ENCODE measurements at places on chromosomes 4 and X.

DNA sequence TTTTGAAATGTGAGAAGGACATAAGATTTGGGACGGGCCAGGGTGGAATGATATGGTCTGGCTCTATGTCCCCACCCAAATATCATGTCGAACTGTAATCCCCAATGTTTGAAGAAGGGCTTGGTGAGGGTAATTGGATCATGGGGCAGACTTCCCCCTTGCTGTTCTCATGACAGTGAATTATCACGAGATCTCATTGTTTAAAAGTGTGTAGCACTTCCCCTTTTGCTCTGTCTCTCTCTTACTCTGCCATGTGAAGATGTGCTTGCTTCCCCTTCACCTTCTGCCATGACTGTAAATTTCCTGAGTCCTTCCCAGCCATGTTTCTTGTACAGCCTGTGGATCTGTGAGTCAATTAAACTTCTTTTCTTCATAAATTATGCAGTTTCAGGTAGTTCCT, 17.5 kb downstream of the MTMR8 start:
- DNase-seq = no peak

- DNase-seq = no peak
These were observed 129.8 kb downstream of the SLC7A11 start for GRCh38 chr4:138112389-138112788.

DNA sequence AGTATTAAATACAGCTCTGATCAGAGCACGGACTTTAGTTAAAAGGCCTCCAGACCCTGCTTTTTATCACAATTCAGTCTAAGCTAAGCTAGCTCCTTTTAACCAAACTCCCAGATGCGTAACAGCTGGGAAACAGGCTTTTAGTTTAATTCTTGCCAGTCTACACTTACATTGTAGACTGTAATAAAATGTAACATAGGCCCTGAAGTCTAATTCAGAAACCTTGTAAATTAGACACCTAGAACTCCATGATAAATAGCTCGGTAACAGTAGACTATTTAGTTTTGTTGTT, 20.1 kb downstream of the FBXO8 start:
- no peak for DNase-seq

DNA sequence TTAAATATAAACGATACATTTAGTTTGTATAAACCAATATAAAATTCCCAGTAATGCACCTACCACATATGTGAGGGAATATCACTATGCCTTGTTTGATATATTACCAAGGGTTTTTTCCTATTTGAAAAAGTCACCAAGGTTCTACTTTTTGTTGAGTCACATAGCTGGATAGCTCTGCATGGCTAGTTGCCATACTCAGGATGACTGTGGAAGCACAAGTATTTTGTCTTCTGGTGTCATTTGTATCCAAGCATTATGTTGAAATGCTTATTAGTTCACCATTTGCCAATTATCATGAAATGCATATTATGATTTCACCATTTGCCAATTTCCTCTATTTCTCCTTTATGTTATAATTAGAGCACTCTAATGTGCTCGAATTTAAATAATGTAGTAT, 162.7 kb upstream of the TTC29 start:
- no peak for DNase-seq

- no peak for DNase-seq
These were observed 69.4 kb downstream of the DCTD start for GRCh38 chr4:182847576-182848450.

DNA sequence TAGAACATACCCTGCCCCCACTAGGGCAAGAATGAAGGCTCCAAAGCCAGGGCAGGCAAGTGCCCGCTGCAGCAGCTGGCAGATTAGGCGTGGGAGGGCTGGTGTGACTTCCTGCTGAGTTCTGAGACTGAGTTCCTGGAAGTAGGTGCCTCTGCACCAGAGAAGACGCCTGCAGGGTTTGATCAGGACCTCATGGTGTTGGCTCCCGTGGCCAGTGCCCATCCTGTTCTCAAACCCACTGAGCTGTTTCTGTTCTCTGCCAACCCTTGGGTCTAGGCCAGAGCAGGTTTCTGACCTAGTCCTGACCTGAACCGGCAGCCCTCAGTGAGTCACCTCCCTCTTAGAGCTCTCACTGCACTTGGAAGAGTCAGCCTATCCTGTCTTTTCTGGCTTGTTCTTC, 220.7 kb downstream of the HS6ST2 start:
- peak; percentile 18 for DNase-seq

GRCh38 chrX:103248553-103248952, 6.4 kb downstream of the TCEAL8 start:
- no peak for DNase-seq

DNA sequence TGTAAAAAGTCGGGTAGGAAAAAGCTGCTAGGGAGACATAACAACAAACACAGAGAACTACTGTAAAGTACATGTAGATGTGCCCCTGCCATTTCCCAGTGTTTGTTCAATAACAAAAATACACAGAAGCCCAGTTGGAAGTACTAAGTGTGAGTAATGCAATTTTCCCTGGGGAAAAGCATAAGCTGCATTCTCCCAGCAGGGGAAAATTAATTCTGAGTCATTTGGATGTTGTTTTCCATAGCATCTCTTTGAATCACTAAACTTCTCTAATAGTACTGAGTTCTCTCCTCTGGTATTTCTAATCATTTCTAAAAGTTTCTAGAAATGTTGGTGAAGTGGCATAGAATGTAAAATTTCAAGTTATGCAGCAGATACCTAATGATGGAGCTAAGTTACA, 1114.9 kb downstream of the C4orf33 start:
- DNase-seq = no peak

- DNase-seq = no peak
These were observed 52.0 kb upstream of the WDR17 start for GRCh38 chr4:176013476-176014247.

- no peak for DNase-seq
These were observed 109.3 kb upstream of the TBC1D9 start for GRCh38 chr4:140865253-140866217.

- DNase-seq = no peak
These were observed 12.5 kb upstream of the CXCL13 start for GRCh38 chr4:77593101-77593500.

- no peak for DNase-seq
These were observed 42.8 kb downstream of the SHISA3 start for GRCh38 chr4:42440083-42440482.

DNA sequence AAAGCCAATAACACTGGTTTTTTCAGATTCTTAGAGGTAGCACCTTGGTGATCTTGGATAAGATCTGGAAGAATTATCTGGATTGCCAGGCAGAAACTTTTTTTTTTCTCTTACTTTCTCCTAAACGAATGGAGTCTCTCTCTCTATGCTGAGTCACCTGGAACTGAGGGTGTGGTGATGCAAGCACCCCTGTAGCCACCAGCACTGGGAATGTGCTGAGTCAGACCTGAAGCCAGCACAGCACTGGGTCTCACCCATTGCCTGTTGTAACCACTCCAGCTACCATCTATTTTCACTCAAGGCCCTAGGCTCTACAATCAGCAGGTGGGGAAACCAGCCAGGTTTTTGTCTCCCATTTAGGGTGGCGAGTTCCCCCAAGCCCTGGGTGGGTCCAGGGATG, 923.8 kb downstream of the RAPGEF2 start:
- no peak for DNase-seq

- no peak for DNase-seq
These were observed 188.0 kb downstream of the STIM2 start for GRCh38 chr4:27048429-27049238.

DNA sequence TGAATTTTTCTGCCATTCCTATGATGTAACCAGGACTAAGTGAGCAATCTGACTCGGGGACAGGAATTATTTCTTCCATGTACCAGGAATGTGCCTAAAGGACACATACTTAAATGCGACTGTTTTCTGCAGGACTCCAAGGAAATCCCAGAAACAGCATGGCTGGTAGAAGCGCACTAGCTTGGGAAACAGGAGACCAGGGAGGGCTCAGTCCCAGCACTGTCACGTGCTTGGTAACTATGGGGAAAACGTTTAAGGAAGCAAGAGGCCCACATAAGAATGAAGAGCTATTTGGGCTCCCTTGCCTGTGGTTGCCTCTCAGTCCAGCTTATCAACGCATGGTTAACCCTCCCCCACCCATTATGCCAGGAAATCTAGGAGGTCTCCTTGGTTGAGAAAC, 19.6 kb downstream of the MPP1 start:
- DNase-seq = no peak

DNA sequence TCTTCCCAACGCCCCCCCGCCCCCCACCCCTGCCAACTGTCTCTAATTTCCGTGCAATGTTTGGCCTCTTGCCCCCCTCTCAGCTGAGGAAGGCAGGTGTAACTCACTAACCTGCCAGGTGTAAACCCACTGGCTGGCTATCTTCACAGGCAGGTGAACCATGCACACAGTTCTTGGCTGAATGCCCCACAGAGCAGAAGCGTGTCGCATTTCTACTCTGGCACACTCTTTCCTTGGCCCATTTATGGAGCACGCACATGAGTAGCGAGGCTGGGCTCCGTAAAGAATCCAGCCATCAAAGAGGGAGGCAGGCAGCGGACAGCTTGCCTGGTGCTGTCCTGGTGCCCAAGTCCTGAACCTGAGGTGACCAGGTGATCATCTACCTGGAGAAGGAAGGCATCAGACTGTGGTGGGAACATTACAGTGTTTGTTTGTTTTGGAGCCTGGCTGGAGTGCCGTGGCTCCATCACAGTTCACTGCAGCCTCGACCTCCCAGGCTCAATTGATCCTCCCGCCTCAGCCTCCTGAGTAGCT, 39.2 kb upstream of the CRMP1 start:
- no peak for DNase-seq

- DNase-seq = no peak
These were observed 49.2 kb upstream of the HSD17B10 start for GRCh38 chrX:53483416-53483815.

GRCh38 chr4:159319027-159319426, 216.1 kb downstream of the RAPGEF2 start:
- no peak for DNase-seq

- no peak for DNase-seq
These were observed 6.7 kb downstream of the GPR34 start for GRCh38 chrX:41695426-41695825.

DNA sequence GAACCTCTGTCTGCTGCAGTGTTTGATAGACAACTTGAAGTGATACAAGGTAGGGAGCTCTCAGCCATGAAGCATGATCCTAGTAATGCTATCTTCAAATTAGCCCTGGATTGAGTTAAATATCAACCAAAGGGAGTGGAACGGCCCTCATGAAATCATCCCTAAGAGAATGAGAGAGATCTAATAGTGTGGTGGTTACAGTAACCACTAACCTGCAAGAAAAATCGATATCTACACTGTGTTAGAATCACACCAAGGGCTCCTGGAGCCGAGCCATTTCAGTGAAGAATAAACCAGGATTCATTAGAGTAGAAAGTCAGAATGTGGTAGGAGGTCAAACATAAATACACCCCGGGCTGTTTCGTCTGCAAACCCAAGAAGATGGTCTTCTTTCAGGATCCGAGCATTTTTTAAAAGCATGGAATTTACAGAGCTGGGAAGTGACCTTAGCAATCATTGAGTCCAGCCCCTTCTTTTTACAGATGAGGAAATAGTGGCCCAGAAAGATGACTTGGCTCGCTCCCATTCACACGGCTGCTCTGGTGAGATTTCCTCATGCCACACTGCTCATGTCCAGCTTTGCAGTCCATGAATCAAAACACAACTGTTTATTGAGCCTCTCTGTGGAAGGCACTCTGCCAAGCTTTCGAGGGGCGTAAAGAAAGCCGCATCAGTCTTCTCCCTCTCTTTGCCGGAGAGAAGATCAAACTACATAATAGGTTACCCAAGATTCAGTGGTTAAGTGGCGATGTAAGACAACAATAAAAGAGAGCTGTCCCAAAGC, 5.5 kb upstream of the DCTD start:
- no peak for DNase-seq

DNA sequence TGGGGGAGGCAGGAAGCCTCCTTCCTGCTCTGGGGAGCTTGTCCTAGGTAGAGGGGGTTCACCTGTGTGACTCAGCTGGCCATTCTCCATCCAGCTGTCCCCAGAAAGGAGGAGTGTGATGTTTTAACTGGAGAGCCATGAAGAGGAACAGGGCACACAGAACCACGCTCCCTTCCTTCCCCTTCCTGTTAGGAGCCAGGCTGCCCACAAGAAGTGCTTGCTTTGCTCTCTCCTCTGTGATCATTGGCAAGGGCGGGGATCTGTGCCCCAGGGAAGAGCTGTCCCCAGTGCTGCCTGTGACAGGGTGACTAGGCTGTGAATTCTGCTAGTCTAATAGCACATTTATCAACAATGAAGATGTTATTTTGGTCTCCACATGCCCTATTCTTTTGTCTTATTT, 169.6 kb upstream of the GATB start:
- no peak for DNase-seq

- no peak for DNase-seq
These were observed 46.4 kb downstream of the IL13RA1 start for GRCh38 chrX:118773782-118774181.

- no peak for DNase-seq
These were observed 2.6 kb upstream of the SNCA start for GRCh38 chr4:89839558-89839957.

DNA sequence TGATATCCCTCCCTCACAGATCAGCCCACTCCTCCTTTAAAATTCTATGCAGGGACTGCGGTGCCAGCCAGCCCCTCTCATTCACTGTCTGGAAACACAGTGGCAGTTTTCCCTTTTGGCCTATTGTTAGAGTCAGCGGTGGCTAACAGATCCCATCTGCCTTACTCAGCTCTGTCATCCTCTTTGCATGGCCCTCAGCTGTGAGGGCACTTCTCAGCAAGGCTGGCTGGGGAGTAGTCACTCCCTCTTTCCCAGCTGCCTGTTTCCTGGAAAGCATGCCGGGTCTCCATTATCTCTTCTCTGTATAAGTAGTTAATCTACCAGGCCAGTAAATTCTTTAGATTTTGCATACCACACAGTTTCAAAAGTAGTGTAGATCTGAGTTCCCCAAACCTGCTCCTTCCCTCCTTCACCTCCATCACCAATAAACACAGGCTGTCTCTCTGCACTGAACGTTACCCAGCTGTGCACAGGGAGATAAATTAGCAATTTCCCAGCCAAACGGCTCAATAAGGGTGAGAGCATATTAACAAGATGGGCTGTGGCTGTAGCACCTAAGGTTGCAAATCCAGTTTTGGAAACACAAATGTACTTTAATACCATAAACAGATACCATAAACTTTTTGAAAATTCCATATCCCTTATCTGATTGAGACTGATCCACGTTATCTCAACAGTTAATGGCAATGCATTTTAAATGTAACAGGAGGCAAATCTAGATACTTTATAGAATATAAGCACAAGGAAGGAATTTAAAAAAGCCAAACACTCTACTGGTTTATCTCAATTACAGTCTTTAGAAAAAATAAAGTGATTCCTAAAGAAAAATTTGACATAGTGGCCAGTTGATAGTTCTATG, 229.3 kb downstream of the ANKRD50 start:
- no peak for DNase-seq

- no peak for DNase-seq
These were observed 132.6 kb downstream of the SCFD2 start for GRCh38 chr4:53233114-53233795.

DNA sequence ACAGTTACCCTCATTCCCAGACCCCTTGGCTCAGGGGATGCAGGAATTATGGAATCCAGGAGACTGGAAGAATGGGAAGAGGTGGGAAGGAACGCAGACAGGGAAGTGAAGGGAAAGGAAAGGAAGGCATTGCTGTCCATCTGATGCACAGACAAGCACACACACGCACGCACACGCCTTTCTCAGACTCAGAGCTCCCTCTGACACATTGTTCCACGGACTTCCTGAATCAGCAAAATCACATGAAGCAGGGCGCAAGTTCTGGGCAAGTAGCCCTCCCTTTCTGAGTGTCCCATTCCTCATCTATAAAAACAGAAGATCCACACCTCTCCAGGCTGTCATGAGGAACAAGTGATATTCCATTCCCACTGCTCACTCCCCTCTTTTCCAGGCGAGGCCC, 13.2 kb downstream of the IQSEC2 start:
- no peak for DNase-seq

GRCh38 chr4:73257234-73257633, 1.4 kb downstream of the ANKRD17 start:
- peak; percentile 45 for DNase-seq

GRCh38 chr4:101201421-101201820, 145.9 kb downstream of the PPP3CA start:
- no peak for DNase-seq

Measured in activated T-cell treated with anti-CD3 and anti-CD28 coated beads for 48 hours (primary cell).